ENCODE measurements at places on chromosomes 1 and 21. TPM values are rescaled to one million over a fixed set of nuclear protein-coding genes. Genes with fewer than 3 reads are reported as not detected.

DNA sequence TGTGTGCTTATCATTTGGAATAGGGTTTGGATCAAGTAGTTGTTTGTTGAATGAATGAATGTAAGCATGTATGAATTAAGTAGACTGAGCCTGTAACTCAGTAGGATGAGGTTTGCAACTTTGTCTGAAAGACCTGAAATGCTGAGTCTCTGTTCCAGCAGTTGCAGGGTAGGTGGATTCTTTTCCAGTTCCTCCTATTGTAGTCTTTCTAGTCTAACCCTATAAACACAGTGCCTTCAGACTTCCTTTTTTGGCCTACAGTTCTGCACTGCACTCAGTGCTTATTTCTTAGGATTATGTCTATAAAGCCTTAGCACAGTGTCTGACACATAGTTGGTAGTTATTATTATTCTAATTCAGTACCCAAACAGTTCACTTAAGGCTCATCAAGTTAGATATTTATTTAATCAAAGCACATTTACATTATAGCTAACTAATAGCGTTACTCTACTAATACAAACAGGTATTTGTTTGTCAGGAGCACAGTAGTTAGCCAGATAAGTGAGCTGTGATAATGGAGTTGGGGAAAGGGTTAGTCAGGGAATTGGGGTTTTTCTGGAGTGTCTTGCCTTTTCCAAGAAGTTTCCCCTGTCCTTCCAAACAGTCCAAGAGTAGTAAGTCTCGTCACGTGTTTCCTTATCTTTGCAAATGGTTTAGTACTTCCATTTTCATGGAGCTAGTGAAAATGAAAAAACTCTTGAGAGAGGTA, 45.0 kb downstream of the ABCD3 start:
- DNase-seq, result peak; percentile 24

- DNase-seq, result no peak
These were observed 301.2 kb upstream of the SPAG17 start for GRCh38 chr1:118486199-118486598.

The HOOK1 gene
- total RNA-seq, result 0.14 TPM

The PPFIA4 gene
- total RNA-seq, result 0.17 TPM

DNA sequence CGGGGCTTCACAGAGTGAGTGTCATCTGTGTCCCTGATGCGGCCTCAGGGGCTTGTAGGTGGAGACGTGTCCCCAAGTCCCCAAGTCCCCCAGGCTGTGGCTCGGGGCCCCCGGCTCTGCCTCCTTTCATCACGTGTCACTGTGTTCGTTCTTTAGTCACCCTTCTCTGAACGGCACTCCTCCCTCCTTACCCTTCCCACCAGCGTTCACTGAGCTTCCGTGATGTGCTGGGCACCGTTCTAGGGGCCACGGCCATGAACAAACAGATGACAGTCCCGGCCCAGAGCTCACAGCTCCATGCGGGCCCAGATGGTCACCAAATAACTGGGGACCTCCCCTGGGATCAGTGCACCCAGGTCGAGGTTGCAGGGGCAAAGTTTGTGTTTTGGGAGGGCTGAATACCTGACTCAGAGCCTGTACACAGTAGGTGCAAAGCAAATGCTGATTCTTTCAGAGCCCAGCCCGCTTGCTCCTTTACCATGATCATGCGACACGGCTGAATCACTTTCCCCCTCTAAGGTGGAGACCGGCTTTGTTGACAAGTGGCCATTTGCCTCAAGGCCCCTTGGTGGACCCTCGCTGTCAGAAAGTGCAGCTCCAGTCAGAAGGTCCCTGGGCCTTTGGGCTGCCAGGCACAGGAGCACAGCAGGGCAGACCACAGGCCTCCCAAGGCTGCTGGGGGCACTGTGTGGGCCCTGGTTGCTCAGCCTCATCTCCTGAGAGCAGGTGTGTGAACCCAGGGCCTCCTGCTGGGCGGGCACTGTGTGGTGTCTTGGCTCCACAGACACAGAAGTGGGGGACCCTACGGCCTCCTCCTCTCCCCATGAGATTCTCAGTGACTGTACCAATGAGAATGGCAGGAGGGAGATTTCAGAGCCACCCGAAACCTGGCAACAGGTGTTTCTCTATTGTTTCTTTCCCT, 592.5 kb downstream of the PTPRU start:
- DNase-seq, result no peak

- DNase-seq, result no peak
These were observed 22.9 kb downstream of the SAMSN1 start for GRCh38 chr21:14523234-14523633.

The CCDC27 gene
- total RNA-seq, result not detected

The INSRR gene
- not detected for total RNA-seq

GRCh38 chr1:155077346-155077745, 1.3 kb upstream of the EFNA3 start:
- no peak for DNase-seq

The SLC25A34 gene
- 1.7 TPM for total RNA-seq

The RNU1-4 gene
- total RNA-seq, result under 0.01 TPM

- DNase-seq, result no peak
These were observed 12.0 kb upstream of the PLA2G5 start for GRCh38 chr1:20057886-20058420.

DNA sequence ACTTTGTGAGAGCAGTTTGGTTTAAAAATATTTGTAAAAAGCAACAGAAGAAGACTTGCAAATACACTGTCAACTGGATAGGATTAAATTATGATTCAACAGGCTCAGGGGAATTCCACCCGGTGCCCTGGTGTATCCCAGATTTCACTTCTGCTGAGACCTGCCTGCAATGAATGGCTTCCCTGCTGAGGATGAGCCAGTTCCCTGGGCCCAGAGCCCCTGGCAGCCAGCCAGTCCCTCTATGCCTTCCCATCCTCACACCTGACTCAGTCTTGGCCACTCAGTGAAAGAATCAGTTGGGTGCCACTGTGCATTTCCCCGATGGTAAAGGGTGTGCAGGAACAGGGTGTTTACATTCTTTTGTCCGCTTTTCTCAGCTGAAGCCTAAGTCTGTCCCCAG, 64.4 kb downstream of the KCTD3 start:
- no peak for DNase-seq

Data from dermis blood vessel endothelial cell (primary cell).